ENCODE measurements at places on chromosomes 6 and 20. TPM values are rescaled to one million over a fixed set of nuclear protein-coding genes. Genes with fewer than 3 reads are reported as not detected.

- DNase-seq, result no peak
These were observed 473.0 kb downstream of the BCKDHB start for GRCh38 chr6:80579391-80580023.

GRCh38 chr6:153162646-153163045 is 31.6 kb upstream of the RGS17 start:
- no peak for DNase-seq

The USP49 gene
- 3.0 TPM for total RNA-seq

The KIF25 gene
- 0.80 TPM for total RNA-seq
